ENCODE measurements at places on chromosomes 6 and 20.
A peak's percentile ranks its signal among the peaks of the same experiment; 100 is the strongest.

DNA sequence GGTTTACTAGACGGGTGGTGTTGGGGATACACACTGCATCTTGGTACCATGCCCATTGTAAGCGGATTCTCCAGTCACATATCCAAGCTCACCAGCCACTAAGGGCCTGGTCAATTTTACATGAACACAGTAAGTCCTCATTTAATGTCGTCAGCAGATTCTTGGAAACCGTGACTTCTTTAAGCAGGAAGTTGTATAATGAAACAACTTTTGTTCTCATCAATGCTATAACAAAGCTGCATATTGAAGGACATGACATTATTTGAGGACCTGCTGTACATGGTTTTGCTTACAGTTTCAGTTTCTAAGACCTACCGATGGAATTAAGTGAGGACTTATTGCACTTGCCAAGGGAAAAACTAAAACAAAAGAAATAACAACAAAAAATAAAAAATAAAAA lies 295.6 kb downstream of the SYNE1 start:
- DNase-seq, result no peak

DNA sequence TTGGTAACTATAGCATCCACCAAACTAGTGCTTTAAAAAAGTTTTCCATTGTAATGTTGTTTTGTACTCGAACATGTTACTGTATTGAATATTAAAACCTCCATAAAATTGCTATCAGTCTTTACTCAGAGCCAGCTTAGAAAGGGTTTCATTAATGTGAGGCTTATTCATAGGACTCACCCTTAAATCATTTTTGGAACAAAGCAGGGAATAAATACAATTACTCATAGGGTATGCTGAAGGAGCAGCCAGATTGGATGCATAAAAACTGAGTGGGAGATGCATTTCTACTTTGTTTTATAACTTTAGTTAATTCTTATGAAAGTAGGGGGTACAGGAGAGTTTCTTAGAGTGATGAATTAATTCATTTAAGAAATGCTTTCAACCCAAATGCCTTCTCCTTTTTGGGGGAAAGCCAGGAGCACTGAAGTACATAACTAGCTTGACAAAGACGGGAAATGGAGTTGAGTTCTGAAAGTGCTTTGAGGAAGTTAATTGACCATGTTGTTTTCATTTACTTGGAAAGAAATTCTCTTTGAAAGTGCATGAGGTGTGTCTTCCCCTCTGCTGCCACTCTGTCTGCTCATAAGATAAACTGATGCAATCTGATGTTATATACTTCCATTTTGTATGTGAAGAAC lies 90.3 kb downstream of the RNF144B start:
- DNase-seq, result peak; percentile 40

- no peak for DNase-seq
Measured at GRCh38 chr6:144594585-144594984, 309.4 kb downstream of the UTRN start.

GRCh38 chr6:25005010-25005409 lies 69.2 kb upstream of the RIPOR2 start:
- DNase-seq, result no peak

DNA sequence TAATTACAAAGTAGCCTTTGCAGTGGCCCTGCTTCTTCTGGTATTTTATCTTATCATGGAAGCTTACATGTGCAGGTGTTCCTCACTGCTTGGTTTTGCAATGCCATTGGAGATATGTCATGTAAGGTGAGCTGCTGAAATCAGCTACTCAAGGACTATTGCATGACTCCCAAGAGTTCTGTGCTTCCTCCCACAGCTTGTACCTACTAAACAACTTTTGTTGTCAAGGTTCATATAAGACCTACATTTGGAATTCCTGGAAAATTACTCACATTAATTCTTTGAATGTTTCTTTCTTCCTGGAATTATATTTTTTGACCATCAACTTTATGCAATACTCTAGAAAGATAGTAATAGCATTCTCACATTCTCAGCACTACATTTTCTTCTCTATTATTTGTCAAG lies 427.5 kb upstream of the HSF2 start:
- no peak for DNase-seq

GRCh38 chr6:66508433-66508832 lies 801.4 kb upstream of the EYS start:
- peak; percentile 38 for DNase-seq

DNA sequence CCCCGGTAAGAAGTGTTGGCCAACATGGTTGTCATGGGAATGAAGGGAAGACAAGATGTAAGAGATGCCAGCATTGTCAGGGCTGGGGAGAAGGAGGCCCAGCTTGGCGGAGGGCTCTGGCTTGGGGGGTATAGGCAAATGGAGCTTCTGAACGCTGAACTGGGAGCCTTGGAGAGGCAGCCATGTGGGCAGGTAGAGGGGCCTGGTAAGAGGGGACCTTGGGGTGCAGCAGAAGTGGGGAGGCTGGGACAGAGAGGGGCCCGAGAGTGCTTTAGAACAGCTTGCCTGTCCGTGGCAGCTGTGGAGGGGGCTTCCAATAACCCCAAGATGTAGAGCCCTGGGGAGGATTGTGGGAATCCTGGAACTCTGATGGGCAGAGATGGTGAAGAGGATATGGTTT lies 3.0 kb downstream of the SLC22A1 start:
- DNase-seq, result no peak

DNA sequence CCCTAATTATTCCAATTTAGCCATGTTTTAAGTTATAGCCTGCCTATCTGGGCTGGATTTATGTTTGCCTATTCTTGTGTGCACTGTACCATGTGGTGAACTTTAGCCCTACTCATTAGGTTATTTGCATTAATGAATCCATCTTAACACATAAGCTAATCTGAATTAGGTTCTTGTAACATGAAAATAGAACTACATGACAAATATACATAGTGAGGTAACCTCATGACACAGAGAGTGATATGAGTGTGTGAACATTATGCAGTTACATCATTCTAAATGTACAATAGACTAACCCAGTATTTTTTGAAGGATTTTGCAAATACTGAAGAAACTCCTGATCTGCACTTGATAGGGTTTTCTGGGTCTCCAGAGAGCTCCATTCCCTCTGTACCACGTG lies 733.7 kb upstream of the CITED2 start:
- DNase-seq, result no peak

GRCh38 chr6:43764772-43765171 lies 5.2 kb upstream of the VEGFA start:
- DNase-seq, result no peak
